Spinal cord (tissue), 10 donors: ENCODE measurements at places on chromosomes 12 and 14. TPM values are rescaled to one million over a fixed set of nuclear protein-coding genes. Genes with fewer than 3 reads are reported as not detected.

The RBM23 gene
- 145 TPM for total RNA-seq

The FAR2 gene
- 11.4 TPM for total RNA-seq

The KRT72 gene
- 0.10 TPM for total RNA-seq

The CAPZA3 gene
- total RNA-seq = not detected

The MANSC4 gene
- total RNA-seq = not detected

The SERPINA10 gene
- not detected for total RNA-seq

The NUDT14 gene
- 10.3 TPM for total RNA-seq

The MYF5 gene
- not detected for total RNA-seq

The SLC11A2 gene
- total RNA-seq = 102 TPM

The MTA1 gene
- total RNA-seq = 73.5 TPM

The PAX9 gene
- 0.28 TPM for total RNA-seq

The CLEC4D gene
- 0.06 TPM for total RNA-seq

The SIX6 gene
- total RNA-seq = 0.11 TPM

The CARMIL3 gene
- 10.2 TPM for total RNA-seq

The RASSF3 gene
- total RNA-seq = 11.1 TPM

The RBP5 gene
- 0.20 TPM for total RNA-seq

The TMTC1 gene
- total RNA-seq = 87.6 TPM

The RGS6 gene
- total RNA-seq = 9.1 TPM

The TMEM119 gene
- total RNA-seq = 14.9 TPM

The CCDC197 gene
- total RNA-seq = not detected

The B4GALNT1 gene
- 19.7 TPM for total RNA-seq

The IQSEC3 gene
- total RNA-seq = 7.8 TPM

The STXBP6 gene
- 42.9 TPM for total RNA-seq
